CD4-positive, alpha-beta T cell treated with Interleukin-21 for 1 hour (primary cell): ENCODE measurements at places on chromosomes 6 and 20.

DNA sequence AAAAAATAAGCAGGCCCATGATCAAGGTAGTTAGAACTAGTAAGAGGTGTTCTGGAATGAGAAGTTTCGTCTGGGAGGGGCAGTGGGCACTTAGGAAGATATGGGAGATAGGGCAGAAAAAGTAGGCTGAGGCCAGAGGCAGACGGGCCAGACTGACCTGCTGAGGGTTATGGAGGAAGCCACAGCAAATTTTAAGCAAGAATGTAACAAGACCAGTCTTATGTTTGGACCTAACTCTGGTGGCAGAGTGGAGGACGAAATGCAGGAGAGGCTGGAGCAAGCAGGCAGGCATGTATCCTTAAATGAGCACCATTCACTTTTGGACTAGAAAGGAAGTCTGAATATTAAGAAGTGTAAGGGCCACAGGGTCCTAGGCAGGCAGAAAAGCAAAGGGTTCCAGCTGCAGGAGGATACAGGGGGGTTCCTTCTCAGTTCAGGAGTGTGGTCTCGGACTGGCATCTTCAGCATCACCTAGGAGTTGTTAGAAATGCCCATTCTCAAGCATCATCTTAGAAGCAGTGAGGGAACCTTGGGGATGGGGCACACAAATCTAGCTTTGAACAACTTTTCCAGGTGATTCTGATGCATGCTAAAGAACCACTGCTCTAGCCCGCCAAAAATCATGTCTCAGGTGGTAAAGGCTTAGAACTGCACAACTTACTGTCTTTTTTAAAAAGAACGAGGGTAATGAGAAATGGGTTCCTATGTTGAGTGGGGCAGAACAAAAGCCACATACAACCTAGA lies 1.7 kb upstream of the DSTN start:
- DNase-seq: no peak

GRCh38 chr6:11423072-11423471 lies 114.5 kb upstream of the TMEM170B start:
- no peak for DNase-seq

- DNase-seq: no peak
These were observed 24.5 kb downstream of the CALHM6 start for GRCh38 chr6:116485559-116486184.

GRCh38 chr6:74602206-74602605 lies 603.6 kb downstream of the COL12A1 start:
- no peak for DNase-seq

GRCh38 chr20:38278763-38279162 lies 18.2 kb upstream of the KIAA1755 start:
- DNase-seq: no peak

DNA sequence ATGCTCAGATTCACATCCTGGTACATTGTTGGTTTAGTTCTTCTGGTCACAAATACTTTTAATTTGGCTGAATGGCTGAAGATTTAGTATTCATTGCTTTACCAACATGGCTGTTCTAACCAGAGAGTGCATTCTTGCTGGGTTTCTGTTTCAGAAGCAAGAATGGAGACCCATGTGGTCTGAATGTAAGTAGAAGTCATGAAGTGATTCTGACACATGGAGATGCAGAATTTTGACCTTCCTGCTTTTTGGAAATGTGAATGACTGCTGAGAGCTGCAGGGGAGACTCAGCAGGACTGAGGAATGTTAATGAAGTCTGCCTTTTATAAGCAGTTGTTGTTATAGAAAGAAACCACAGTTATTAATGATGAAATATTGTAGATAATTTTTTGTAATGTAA lies 576.1 kb upstream of the MARCKS start:
- DNase-seq: no peak

DNA sequence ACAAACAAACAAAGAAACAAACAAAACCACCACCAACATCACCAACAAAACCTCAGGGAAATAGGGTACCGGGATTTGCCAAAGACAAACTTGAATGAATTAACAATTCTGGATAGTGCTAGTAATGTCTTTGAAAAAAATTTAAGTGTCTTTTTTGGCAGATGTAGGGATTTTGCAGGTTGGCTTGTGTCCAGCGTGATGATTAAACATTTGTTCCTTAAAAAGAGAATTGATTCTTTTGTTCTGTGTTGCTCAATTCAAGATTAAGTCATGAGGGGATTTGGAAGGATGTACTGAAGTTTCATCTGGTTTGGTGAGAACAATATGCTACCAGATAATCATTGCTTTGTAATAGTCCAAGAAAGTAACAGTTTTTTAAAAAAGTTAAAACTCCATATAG lies 125.1 kb upstream of the HS3ST5 start:
- DNase-seq: no peak

- no peak for DNase-seq
These were observed 4.2 kb downstream of the GABRR2 start for GRCh38 chr6:89310929-89311328.

- DNase-seq: no peak
These were observed 31.9 kb downstream of the C6orf89 start for GRCh38 chr6:36917541-36918193.

- DNase-seq: peak; percentile 72
These were observed 46.0 kb upstream of the PTPN1 start for GRCh38 chr20:50464026-50464724.

DNA sequence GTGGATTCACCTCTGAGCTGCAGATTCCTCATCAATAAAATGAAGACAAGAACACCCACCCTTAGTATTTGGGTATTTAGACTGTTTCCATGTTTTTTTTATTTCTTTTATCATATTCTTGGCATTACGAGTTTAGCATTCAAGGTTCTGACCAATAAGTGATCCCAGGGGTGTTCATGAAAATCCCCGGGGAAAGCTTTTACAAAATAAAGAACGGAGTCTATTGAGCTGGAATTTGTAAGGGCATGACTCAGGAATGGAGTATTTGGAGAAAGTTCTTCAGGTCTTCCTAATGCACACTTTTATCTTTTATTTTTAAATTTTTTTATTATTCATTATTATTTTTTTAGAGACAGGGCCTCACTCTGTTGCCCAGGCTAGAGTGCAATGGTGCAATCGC lies 19.4 kb upstream of the TOX2 start:
- no peak for DNase-seq

- DNase-seq: no peak
These were observed 13.4 kb upstream of the MRGBP start for GRCh38 chr20:62782893-62783278.

DNA sequence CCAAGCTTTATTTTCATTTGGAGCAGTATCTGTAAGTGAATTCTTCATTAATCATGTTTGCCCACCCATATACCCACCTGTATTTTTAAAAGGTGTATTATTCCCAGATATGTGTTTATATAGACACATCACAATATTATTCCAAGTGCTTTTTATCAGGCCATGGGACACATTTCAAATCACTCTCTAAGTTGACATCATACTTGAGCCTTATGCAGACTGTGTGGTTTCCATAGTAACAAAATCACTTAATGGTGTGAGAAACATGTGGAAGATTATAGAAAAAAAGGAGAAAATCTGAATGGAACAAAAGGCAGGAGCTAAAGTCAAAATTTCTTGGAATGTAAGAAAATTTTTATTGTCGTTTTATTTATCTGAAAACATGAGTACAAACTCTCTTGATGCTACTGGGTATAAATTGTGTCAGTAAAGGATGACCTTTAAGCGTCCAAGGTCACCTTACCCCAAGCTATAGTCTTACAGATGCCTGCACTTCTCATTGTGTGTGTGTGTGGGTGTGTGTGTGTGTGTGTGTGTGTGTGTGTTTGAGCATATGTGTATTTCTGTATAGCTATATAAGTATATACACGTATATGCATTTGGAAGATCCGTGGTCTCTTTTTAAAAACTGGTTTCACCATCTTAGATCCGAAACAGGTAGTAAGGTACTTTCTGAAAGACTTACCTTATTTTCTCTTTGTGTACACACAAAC lies 79.8 kb upstream of the CCN6 start:
- peak; percentile 20 for DNase-seq

DNA sequence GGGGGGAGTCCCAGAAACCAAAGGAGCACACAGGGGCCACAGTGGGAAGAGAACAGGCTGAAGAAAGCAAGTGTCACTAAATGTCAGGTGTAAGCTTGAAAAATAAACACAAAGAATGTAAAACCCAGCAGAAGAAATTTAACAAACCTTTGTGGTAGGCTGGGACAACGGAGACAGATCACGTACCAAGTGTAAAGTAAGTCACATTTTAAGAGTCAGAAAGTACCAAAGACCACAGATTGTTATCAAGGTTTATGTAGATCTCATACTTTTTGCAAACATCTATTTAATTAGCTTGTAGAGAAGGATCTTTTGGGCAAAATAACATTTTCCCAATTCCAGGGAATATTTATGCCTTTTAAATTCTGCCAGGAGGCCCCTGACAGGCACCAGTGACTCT lies 1.6 kb downstream of the CLIC5 start:
- peak; percentile 39 for DNase-seq

DNA sequence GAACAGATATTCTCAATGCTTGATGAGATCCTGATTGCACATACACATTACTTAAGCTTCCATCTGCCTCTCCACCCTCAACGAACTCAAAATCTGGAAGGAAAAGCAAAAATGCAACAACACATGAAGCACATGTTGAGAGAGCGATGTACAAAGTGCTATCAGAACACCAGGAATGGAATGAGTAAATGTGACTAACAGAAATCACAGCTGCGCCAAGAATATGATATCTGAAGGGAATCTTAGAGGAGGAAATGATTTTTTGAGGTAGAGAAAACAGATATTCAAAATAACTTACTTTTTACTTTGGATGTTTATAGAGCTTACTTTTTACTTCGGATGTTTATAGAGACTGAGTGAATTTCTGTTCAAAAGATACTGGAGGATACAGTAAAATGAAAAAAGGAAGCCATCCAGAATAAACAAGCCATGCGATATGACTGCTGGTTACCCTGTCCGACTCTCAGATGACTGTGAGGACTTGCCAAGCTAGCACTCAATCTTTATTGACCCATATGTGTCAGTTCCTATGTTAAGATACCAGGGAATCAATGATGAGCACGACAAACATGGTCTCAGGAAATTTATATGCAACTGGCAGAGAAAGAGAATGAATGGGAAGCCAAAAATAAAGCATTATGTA lies 102.0 kb downstream of the SMLR1 start:
- DNase-seq: no peak

DNA sequence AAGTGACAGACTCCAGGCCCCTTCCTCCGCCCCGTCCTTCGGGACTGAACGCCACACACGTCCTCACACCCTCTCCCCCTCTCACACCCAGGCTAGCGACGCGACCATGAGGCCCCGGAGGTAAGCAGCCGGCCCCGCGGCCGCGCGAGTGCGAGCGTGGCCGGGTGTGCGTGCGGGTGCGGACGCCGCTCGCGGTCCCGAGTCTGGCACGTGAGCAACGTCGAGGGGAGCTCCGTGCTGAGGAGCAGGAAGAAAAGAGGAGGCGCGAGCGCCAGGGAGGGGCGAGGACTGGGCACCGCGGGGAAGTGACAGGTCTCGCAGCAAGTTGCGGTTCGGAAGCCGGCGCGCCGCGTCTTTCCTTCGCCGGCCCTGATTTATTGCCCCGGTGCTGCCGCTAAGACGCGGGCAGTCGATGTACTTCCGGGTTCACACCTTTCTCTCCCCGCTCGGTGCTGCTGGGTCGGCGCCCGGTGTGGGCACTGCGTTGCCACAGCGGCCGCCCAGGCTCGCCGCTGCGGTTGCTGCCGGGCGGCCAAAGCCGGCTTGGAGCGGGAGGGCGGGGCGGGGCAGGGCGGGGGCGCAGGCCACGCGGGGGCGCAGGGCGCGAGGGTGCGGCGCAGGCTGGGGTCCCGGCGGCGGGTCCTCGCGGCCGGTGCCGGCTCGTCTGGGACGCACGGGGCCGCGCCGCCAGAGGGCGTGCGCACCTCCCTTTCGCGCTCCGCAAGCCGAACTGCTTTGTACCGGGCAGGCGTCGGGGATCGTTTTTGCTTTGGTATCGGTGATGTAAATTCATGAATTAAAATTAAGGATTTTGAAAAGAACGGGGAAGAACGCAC lies 15.8 kb upstream of the LIN28B start:
- no peak for DNase-seq

DNA sequence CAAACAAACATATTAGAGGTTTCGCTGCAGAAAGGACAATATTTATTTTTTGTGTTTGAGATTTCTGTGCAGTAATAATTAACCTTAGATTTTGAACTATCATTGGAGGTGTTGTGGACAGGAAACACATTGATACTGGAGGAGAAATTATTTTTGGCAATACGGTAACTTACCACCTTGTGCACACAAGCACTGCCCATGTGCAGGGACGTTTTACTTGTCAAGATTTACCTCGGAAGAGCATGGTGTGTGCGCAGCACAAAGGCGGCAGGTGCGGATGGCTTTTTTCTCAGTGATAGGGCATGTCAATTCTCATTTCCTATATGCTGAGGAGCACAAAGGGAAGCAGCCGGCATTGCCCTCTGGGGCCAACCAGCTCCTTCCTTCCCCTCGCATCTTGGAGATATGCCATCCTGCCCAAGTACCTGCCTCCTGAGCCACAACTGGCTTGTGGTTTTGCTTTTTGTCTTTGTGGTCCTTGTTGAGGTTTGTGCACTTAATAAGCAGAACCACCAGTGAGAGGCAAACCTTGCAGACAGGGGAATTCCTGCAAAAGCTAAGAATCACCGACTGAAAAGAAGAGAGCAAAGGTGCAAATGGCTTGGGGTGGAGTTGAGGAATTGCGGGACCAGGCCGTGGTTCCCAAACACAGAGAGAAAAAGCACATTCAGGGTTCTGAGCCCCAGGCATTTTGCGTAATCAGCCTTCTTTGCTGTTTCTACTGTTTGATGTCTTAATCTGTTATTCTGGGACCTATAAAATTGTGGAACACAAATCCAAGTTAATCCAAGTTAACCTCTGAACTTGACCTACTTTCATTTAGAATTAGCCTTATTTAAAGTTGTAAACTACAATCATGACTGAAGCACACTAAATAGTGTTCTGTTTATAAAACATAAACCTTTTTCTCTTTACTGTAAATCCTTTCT lies 21.9 kb downstream of the SAMD5 start:
- peak; percentile 4 for DNase-seq

DNA sequence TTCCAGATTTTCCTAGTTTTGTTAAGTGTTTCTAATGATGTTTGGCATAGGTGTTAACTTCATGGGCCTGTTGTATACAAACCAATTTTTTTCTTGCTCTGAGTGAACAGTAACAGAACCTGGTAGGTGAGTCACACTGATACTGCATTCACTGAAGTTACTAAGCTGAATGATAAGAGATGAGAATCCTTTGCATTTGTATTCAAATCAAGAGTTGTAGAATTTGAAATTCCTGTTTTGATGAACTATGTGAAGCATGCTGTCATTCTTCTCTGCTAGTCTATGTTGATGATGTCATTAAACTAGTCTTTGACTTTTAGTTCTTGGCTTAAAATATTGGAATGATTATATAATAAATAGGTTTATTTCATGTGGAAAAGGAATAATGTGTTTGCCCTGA lies 37.9 kb downstream of the PTPRA start:
- DNase-seq: no peak

DNA sequence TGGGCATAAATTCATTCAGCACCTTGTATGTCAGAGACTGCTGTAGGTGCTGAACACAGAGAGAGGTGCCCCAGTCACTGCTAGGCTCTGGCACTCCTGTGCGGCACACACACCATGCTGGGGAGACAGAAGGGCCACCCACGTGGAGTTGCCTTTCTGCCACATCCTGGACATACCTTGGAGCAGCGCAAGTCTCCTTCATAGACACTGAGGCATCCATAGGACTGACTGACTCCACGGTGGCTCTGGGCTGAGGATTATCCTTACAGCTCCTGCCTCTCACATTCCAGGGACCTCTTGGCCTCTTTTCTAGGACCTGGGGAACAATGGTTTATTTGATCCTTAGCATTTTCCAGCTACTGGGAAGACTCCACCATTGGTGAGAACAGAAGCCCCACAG lies 26.0 kb upstream of the SLC22A23 start:
- DNase-seq: no peak

GRCh38 chr20:62356589-62357186 lies 10.4 kb downstream of the LAMA5 start:
- no peak for DNase-seq

- no peak for DNase-seq
These were observed 24.5 kb upstream of the GRM4 start for GRCh38 chr6:34170346-34170745.
